HT1080 (cell line): ENCODE measurements at places on chromosomes 1 and 21. TPM values are rescaled to one million over a fixed set of nuclear protein-coding genes. Genes with fewer than 3 reads are reported as not detected.
A peak's percentile ranks its signal among the peaks of the same experiment; 100 is the strongest.

- DNase-seq = peak; percentile 82
Measured at GRCh38 chr1:178633056-178633455, 92.0 kb upstream of the RALGPS2 start.

The NBPF6 gene
- not detected in 2 replicates for total RNA-seq

DNA sequence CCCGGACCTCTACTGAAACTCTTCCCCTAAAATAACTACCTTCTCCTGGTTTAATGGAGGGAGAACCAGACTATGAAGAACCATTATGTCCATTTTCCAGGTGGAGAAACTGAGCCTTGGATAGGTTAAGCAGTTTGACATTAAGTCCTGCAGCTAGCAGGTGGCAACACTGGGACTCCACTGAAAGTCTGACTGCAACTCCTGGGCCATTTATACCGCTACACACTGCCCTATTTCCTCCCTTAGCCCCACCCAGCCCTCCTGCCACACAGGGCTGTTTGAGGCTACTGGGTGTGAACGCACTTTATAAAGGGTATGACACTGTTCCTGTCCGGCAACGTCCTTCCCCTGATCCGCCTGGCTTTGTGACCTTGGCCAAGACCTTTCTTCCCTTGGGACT is 511 bp upstream of the INPP5B start:
- DNase-seq = no peak

- no peak for DNase-seq
Measured at GRCh38 chr1:116219651-116220434, 108.6 kb downstream of the MAB21L3 start.

GRCh38 chr1:38477811-38478210 is 381.8 kb downstream of the RRAGC start:
- no peak for DNase-seq

DNA sequence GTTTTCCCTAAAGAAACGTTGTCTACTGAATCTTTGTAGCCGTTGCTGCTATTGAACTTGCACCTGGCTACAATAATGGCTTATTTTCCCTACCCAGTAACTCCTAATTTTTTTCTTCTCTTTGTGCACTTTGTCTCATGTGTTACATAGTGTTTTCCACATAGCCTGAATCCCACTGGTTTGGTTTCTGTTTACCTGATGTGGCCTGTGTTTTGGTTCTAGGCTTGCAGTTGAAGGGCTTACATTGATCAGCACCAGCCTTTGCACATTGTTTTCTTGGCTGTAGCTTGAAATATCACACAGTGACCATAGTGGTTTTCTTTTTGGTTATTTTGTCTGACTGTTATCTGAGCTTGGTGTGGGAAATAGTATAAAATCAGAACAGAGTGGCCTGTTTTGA is 29.5 kb downstream of the ST3GAL3 start:
- DNase-seq = no peak

- DNase-seq = no peak
Measured at GRCh38 chr1:79044974-79045650, 38.6 kb upstream of the ADGRL4 start.

The GJB5 gene
- not detected in 2 replicates for total RNA-seq

The LIN28A gene
- not detected in 2 replicates for total RNA-seq

The CLEC20A gene
- total RNA-seq = not detected in 2 replicates

The PAQR7 gene
- 9.6 and 10.0 TPM in 2 replicates for total RNA-seq

DNA sequence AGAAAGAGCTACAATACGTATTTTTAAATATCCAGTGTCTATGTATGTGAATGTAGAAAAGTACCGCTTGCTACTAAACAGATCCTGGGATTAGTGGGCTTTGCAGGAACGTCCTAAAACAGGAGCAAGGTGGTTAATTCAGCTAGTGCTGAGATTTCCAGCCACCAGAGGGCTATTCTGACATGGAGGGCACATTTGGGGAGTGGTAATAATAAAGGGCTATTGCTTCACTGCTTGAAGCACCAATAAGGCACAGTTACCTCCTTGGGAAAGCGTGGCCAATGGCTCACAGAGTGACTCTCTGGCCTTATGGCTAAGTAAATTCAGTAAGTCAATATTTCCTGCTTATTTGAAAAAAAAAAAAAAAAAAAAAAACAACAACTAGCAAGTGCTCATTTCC is 152.4 kb downstream of the GABPA start:
- no peak for DNase-seq

DNA sequence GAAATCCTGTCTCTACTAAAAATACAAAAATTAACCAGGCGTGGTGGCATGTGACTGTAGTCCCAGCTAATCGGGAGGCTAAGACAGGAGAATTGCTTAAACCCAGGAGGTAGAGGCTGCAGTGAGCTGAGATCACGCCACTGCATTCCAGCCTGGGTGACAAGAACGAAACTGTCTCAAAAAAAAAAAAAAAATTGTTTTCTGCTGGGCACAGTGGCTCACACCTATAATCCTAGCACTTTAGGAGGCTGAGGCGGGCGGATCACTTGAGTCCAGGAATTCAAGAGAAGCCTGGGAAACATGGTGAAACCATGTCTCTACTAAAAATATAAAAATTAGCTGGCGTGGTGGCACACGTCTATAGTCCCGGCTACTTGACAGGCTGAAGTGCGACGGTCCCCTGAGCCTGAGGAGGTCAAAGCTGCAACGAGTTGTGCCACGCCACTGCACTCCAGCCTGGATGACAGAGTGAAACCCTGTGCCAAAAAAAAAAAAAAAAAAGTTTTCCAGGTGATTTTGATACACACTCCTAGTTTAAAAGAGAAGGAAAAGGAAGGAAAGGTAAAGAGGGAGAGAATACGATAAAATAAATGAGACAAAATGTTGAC is 31.7 kb downstream of the ABL2 start:
- DNase-seq = no peak

The SPRR2A gene
- not detected in 2 replicates for total RNA-seq

The RRAGC gene
- 9.1 and 11.7 TPM in 2 replicates for total RNA-seq

- DNase-seq = no peak
Measured at GRCh38 chr1:66197785-66198184, 336.2 kb upstream of the SGIP1 start.

GRCh38 chr1:61135291-61135690 is 52.9 kb downstream of the NFIA start:
- DNase-seq = no peak

- DNase-seq = no peak
Measured at GRCh38 chr1:87150143-87150542, 178.5 kb upstream of the LMO4 start.

- DNase-seq = no peak
Measured at GRCh38 chr1:101748077-101748476, 248.6 kb downstream of the OLFM3 start.

The DCST1 gene
- total RNA-seq = 0.17 TPM in 1 of 2 replicates, not detected in the other

The ARHGEF2 gene
- total RNA-seq = 91.6 and 96.6 TPM in 2 replicates

DNA sequence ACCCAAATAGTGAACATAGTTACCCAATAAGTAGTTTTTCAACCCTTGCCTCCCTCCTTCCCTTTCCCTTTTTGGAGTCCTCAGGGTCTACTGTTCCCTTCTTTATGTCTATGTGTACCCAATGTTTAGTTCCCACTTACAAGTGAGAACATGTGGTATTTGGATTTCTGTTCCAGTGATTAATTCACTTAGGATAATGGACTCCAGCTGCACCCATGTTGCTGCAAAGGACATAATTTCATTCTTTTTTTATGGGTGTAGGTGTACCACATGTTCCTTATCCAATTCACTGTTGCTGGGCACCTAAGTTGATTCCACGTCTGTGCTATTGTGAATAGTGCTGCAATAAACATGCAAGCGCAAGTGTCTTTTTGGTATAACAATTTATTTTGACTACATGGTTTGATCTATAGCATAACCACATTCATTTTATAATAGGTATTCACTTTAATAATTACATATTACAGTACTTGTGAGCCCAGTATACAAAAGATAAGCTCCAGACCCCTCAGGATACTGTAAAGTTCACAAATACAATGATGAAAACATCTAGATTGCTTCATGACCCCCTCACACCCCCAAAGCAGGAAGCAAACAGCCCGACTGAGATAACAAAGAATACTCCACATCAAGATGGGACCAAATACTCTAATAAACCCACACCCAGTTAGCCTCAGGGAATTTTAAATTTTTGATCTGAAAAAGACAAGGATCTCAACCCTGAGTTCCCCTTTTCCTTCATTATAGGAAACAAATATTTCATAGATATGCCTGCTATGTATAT is 45.3 kb downstream of the PUM1 start:
- no peak for DNase-seq

GRCh38 chr21:35390013-35390776 is 341.1 kb upstream of the RUNX1 start:
- DNase-seq = peak; percentile 52

The PGLYRP4 gene
- total RNA-seq = not detected in 2 replicates

- DNase-seq = no peak
Measured at GRCh38 chr1:232600424-232601258, 29.3 kb downstream of the SIPA1L2 start.

- DNase-seq = no peak
Measured at GRCh38 chr1:245404952-245405351, 250.2 kb downstream of the KIF26B start.

- DNase-seq = no peak
Measured at GRCh38 chr1:21921100-21921875, 15.8 kb downstream of the HSPG2 start.

The KCNH1 gene
- total RNA-seq = 2.4 and 3.1 TPM in 2 replicates

DNA sequence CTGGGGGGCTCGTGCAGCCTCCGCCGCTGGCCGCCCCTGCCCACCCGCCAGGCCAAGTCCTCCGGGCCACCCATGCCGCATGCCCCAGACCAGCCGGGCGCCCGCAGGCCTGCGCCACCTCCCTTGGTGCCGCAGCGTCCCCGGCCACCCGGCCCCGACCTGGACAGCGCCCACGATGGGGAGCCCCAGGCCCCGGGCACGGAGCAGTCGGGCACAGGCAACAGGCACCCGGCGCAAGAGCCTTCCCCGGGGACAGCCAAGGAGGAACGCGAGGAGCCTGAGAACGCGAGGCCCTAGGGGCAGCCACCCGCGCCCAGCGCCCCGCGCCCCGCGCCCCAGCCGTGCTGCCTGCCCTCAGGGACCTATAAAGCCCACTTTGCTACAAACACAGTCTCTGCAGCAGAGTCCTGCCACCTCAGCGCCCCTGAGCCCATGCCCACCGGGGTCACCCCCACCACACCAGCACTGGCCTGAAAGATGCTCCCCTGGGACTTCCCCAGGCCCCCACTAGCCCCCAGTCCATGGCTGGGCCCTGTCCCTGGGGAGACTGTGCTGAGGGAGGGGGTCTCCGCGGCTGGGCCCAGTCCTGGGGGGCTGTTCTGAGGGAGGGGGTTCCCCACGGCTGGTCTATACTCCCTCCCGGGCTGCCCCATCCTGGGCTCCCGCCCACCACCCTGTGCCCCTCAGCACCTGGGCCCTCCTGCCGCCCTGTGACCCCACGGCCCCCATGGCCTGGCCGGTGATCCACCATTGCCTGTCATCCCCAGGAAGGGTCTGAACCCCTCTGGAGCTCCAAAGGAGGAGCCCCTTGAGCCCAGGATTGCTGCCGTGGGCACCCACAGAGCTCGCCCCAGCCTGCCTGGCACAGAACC is 8.6 kb downstream of the TNFRSF18 start:
- DNase-seq = no peak

The ICOSLG gene
- total RNA-seq = 0.03 and 0.37 TPM in 2 replicates

GRCh38 chr1:116680752-116681151 is 13.2 kb upstream of the IGSF3 start:
- DNase-seq = no peak

DNA sequence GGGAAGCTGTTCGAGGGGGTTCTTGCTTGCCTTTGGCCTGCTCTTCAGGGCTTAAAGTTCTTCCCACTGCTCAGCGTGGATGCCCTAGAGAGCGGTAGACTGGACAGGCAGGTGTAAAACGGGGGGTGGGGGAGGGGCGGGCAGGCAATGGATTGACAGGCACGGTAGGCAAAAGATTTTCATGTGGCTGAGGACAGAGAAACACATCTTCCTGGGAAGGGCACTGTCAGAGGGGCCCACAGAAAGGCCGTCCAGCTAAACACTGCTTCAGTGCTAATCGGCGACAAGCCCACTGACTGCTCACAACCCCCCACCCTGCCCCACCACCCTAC is 412 bp downstream of the ABCA4 start:
- no peak for DNase-seq

DNA sequence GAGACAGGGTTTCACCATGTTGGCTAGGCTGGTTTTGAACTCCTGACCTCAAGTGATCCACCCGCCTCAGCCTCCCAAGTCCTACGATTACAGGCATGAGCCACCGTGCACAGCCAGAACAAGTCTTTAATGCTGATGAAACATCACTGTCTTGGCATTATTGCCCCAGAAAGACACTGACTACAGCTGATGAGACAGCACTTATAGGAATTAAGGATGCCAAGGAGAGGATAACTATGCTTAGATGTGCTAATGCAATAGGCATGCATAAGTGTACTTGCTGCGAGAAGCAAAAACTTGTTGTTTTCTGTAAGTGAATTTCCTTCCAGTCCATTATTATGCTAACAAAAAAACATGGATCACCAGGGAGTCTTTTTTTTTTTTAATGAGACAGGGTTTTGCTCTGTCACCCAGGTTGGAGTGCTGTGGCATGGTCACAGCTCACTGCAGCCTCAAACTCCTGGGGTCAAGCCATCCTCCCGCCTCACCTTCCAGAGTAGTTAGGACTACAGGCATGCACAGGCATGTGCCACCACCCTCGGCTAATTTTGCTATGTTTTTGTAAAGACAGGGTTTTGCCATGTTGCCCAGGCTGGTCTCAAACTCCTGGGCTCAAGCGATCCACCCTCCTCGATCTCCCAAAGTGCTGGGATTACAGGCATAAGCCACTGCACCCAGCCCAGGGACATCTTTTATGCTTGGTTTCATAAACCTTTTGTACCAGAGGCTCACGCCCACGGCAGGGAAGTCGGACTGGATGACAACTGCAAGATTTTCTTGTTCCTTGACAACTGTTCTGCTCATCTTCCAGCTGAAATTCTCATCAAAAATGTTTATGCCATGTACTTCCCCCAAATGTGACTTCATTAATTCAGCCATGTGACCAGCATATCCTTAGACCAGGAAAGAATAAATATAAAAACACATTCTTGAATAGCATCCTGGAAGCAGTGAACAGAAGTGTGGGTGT is 23.1 kb downstream of the RHEX start:
- no peak for DNase-seq

GRCh38 chr1:89843273-89844130 is 22.7 kb downstream of the LRRC8D start:
- DNase-seq = peak; percentile 73

DNA sequence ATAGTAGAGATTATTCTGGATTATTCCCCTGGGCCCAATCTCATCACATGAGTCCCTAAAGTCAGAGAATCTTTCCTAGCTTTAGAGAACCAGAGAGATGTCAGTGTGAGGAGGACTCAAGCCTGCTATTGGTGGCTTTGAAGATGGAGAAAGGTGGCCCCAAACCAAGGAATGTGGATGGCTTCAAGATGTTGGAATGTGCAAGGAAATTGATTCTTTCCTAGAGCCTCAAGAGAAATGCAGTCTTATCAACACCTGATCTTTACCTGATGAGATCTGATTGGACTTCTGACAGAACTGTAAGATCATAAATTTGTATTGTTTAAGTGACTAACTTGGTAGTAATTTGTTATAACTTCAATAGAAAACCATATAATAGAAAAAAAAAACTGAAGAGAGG is 51.0 kb downstream of the NME7 start:
- no peak for DNase-seq

DNA sequence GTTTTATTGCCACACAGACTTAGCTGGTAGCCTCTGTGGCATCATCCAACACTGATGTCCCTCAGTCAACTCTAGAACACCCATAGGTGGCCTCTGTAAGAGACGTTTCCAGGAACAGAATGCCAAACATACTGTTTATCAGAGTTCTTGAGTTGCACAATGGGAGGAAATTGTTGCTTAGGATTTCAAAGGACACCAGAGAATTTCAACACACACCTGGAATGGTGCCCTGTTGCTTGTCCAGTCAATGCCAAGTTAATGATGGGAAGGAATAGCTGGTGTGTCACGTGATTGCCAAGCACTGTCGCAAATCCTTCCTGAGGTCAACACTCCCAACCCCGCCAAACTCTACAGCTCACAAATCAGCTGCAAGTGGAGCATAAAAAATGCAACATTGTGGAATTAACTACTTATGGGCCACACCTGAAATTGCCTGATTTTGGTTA is 28.6 kb upstream of the DUSP23 start:
- peak; percentile 39 for DNase-seq
